H1 (cell line): ENCODE measurements at places on chromosomes 3 and 15. TPM values are rescaled to one million over a fixed set of nuclear protein-coding genes. Genes with fewer than 3 reads are reported as not detected.
A peak's percentile ranks its signal among the peaks of the same experiment; 100 is the strongest.

- 0 out of 2 replicates have a peak, but pooled peaks cover 4% of the 10 kb centered on the region for H3K27me3 ChIP-seq
- H3K4me3 ChIP-seq: no peak overlapping the region
- H3K27ac ChIP-seq: no peak overlapping the region
- DNase-seq: no peak
- H3K4me1 ChIP-seq: no peaks in the 10 kb centered on the region
Measured at GRCh38 chr3:129045675-129046036, 14.9 kb upstream of the GP9 start.

The CFAP100 gene
- total RNA-seq: not detected in 2 replicates

The PLA2G4D gene
- 0.07 and 0.33 TPM in 2 replicates for total RNA-seq

DNA sequence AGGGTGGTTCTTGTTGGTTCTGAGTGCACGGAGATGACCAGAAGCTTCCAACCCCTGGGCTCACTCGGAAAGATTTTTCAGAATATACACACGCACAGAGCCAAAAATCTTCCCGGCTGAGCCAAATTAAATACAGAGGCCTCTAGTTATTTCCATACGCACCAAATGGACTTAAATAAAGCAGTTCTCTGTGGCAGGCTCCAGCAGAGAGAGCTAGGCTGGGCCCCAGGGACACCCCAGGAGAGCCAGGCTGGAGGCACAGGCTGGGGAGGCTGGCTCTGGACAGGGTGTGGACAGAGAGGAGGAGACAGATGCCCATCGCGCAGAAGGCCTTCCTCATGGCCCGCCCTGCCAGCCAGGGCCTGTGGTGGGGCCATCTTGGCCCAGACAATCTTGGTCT, 115.9 kb downstream of the IQSEC1 start:
- H3K27me3 ChIP-seq: no peaks in the 10 kb centered on the region
- no peak overlapping the region for H3K27ac ChIP-seq
- H3K4me1 ChIP-seq: peaks cover 6% of the 10 kb centered on the region
- H3K4me3 ChIP-seq: no peak overlapping the region
- H3K36me3 ChIP-seq: no peaks in the 10 kb centered on the region

- DNase-seq: no peak
- peaks cover 11% of the 10 kb centered on the region for H3K4me1 ChIP-seq
- H3K27ac ChIP-seq: no peak overlapping the region
- no peaks in the 10 kb centered on the region for H3K36me3 ChIP-seq
Measured at GRCh38 chr3:17911986-17912760, 169.7 kb upstream of the TBC1D5 start.

GRCh38 chr3:160403796-160404470, 4.5 kb downstream of the SMC4 start:
- no peak overlapping the region for H3K4me3 ChIP-seq
- H3K4me1 ChIP-seq: no peaks in the 10 kb centered on the region; the same call in 1 of the 2 replicates
- H3K27me3 ChIP-seq: no peaks in the 10 kb centered on the region
- H3K27ac ChIP-seq: no peak overlapping the region
- no peak for DNase-seq
- peaks cover 2% of the 10 kb centered on the region for H3K36me3 ChIP-seq

The GOLGA6L10 gene
- total RNA-seq: 3.7 and 4.0 TPM in 2 replicates

The CHRM5 gene
- total RNA-seq: not detected in 2 replicates

DNA sequence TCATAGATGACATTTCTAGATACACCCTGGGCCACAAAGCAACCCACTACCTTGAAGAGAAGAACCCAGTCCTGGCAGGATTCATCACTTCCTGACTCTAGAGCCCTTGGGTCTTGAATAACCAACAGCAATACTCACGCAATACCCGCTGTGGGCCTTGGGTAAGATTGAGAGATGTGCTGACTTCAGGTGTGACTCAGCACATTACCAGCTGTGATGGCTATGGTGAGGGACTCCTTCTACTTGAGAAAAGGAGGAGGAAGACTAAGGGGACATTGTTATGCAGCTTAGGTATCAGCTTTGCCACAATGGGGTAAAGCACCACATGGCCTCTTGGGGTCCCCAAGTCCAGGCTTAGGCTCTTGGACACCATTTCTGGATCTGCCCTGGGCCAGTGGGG, 14.9 kb downstream of the C3orf33 start:
- no peak for DNase-seq
- H3K4me3 ChIP-seq: no peak overlapping the region
- H3K36me3 ChIP-seq: no peaks in the 10 kb centered on the region
- H3K4me1 ChIP-seq: no peaks in the 10 kb centered on the region; the same call in 1 of the 2 replicates
- H3K27me3 ChIP-seq: no peaks in the 10 kb centered on the region

DNA sequence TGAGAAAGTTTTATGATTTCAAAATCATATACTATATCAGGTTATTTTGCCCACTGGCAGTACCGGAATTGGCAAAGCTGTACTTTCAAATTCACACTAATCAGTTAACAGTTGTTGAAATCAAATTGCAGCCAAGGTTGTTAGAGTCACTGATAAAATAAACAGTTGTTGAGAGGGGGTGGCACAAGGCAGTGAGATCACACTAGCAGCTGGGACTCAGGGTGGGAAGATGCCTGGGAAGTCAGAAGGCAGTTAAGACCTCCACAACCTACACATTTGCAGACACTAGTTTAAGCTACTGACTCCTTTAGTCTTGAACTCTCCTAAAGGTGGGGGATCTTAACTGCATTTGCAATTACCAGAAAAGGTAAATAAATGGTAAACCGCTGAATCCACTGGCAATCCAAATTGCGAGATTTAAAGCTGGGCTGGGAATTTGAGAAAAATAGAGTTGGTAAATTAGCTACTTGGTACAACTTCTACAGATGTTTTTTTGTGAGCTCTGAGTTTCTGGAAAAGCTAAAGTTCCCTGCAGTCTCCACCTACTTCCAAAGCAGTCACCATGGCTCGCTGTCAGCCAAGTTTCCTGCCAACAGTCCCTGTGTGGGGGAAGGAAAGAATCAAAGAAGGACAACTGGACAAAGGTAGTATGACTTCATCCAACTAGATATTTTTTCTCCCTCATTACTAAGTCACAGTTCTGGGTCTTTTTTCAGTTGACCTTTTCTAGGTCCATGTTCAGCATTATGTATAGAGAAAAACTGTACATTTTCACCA, 105.7 kb downstream of the ZNF385D start:
- H3K36me3 ChIP-seq: no peaks in the 10 kb centered on the region
- DNase-seq: no peak
- no peaks in the 10 kb centered on the region for H3K27me3 ChIP-seq
- H3K4me1 ChIP-seq: no peaks in the 10 kb centered on the region
- no peak overlapping the region for H3K4me3 ChIP-seq
- H3K27ac ChIP-seq: no peak overlapping the region

The SPTBN5 gene
- 0.84 and 1.1 TPM in 2 replicates for total RNA-seq

DNA sequence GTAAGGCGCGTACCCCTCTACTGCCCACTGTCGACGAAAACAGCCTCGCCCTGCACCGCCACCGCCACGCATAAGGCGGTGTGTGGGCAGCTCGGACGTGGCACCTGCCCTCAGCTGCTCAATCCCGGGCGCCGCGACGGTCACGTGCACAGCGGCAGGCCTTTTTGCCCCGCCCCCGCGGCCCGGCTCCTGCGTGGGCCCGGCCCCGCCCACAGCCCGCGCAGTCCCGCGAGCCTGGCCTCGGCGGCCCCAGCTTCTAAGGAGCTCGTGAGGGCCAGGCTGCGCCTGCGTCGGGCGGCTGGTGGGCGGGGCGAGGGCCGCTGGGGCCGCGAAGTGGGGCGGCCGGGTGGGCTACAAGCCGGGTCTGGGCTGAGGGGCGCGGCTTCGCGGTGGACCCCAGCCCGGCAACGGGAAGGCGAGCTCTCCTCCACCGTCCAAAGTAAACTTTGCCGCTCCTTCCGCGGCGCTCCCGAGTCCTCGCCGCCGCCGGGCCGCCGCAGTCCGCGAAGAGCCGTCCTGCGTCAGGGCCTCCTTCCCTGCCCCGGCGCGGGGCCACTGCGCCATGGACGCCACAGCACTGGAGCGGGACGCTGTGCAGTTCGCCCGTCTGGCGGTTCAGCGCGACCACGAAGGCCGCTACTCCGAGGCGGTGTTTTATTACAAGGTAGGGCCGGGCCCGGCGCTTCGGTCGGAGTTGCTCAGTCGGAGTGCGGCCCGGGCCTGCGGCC, at the start of gene CAPN7:
Gene CAPN7, plus strand, starts transcription at position 313 of the 728 bp plus-strand sequence. Its CDS starts 250 bp downstream, at position 563.
- peak within 1 kb of the TSS; percentile 73; the same call in 1 of the 2 replicates for H3K27ac ChIP-seq
- H3K36me3 ChIP-seq: no peaks in the 10 kb centered on the region
- DNase-seq: peak; percentile 23
- peak within 1 kb of the TSS; percentile 85 for H3K4me3 ChIP-seq
- no peaks in the 10 kb centered on the region for H3K4me1 ChIP-seq
- no peaks in the 10 kb centered on the region; the same call in 1 of the 2 replicates for H3K27me3 ChIP-seq

- H3K4me1 ChIP-seq: no peaks in the 10 kb centered on the region
- no peaks in the 10 kb centered on the region for H3K27me3 ChIP-seq
- H3K27ac ChIP-seq: no peak overlapping the region
- DNase-seq: no peak
- no peaks in the 10 kb centered on the region for H3K36me3 ChIP-seq
Measured at GRCh38 chr3:143414571-143415253, 295.1 kb downstream of the CHST2 start.

The STRIT1 gene
- 0.38 and 0.47 TPM in 2 replicates for total RNA-seq

- H3K4me3 ChIP-seq: no peak overlapping the region
- H3K36me3 ChIP-seq: no peaks in the 10 kb centered on the region
- H3K4me1 ChIP-seq: no peaks in the 10 kb centered on the region
- no peak overlapping the region for H3K27ac ChIP-seq
- DNase-seq: no peak
Measured at GRCh38 chr3:115644391-115644790, 21.1 kb downstream of the GAP43 start.

DNA sequence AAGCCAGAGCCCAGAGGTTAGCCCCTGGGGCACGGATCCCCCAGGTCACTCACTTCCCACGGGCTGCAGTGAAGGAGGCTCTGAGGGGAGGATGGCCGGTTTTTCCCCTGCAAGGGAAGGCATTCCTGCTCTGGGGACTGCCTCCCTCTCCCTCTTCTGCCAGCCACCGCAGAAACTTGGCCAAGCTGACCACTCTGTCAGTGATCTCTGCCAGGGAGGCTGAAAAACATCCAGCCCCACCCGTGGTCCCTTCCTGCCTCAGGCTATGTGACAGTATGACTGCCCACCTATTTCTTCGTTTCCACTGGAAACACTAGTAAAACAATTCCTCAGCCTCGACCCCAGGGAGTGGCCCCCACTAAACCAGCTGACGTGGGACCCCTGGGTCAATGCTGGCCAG, 14.6 kb upstream of the FANCD2 start:
- no peaks in the 10 kb centered on the region for H3K27me3 ChIP-seq
- H3K4me1 ChIP-seq: peaks cover 2% of the 10 kb centered on the region; the same call in 1 of the 2 replicates
- H3K27ac ChIP-seq: no peak overlapping the region
- H3K4me3 ChIP-seq: no peak overlapping the region

The MYZAP gene
- total RNA-seq: 0.65 and 0.94 TPM in 2 replicates

The DPPA2 gene
- total RNA-seq: 11.2 and 12.6 TPM in 2 replicates

GRCh38 chr3:13353936-13354542, 66.1 kb downstream of the NUP210 start:
- no peak overlapping the region for H3K4me3 ChIP-seq
- DNase-seq: no peak
- no peak overlapping the region; the same call in 1 of the 2 replicates for H3K27ac ChIP-seq
- H3K4me1 ChIP-seq: peaks cover 4% of the 10 kb centered on the region
- H3K36me3 ChIP-seq: peaks cover 9% of the 10 kb centered on the region

DNA sequence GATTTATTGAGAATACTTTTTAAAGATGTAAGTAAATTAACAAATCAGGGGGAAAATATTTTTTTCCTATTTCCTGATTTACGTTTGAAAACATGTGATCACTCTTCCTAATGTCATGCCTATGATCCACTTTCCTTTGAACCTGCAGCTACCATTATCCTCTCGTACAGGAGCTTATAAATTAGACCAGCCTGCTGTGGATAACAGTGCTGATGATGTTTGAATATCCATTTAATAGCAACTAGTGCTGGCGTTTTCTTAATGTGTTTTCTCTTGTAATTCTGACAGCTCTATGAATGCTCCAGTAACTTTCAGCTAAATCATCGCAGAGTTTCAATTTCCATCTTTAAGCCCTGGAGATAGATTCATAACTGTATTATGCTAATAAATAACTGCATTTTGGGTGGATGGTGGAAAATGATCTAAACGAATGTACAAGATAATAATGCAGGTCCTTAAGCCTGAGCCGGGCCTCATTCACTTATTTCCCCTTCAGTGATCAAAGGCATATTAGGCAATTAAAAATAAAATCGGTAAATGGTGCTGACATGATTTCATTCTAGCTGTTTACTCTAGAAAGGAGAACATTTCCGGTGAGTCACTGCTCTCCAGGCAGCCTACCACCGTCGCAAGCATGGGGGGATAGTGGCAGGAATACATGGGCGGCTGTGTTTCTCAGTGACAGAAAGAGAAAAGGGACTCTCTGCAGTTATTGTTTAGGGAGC, 58.5 kb upstream of the SLC24A5 start:
- DNase-seq: no peak
- no peaks in the 10 kb centered on the region; the same call in 1 of the 2 replicates for H3K4me1 ChIP-seq
- no peak overlapping the region for H3K27ac ChIP-seq

DNA sequence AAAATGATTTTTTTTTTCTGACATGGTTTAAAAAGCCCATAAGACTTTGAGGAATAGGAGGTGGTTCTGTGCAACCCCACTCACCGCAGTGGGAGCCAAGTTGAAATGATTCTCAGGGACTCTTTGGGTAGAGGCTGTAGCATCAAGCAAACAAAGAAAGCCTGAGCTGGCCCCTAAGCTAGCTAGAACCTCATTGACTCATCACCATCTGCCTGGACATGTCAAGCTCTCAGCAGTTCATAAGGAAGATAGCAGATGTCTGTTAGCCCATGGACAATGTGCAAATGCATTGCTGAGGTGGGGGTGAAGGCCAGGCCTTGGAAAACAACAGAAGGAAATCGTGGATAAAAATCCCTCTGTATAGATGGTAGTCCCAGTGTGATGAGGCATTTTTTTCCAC, 234.8 kb downstream of the NR2F2 start:
- H3K36me3 ChIP-seq: no peaks in the 10 kb centered on the region; the same call in 1 of the 2 replicates
- no peaks in the 10 kb centered on the region for H3K4me1 ChIP-seq
- DNase-seq: no peak
- H3K27me3 ChIP-seq: no peaks in the 10 kb centered on the region
- H3K27ac ChIP-seq: no peak overlapping the region

GRCh38 chr3:50078622-50079021, 10.1 kb upstream of the RBM5 start:
- no peak for DNase-seq
- H3K4me1 ChIP-seq: no peaks in the 10 kb centered on the region
- H3K27ac ChIP-seq: no peak overlapping the region

DNA sequence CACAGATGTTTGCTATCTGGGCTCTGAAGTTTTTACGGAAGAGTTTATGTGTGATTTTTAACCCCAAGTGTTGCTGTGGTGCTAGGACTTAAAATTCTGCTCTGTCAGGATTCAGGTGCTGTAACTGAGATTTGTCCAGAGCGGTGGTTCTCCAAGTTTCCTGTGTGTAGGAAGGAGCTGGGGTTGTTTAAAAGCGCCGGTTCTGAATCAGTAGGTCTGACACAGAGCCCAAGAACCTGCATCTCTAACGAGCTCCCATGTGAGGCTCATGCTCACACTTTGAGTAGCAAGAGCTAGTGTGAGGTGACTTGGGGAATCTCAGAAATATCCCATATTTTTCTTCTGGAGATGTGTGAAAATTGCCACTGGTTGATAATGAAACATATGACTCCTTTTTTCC, 325.5 kb downstream of the SATB1 start:
- H3K4me3 ChIP-seq: no peak overlapping the region
- DNase-seq: no peak
- H3K27ac ChIP-seq: no peak overlapping the region
- no peaks in the 10 kb centered on the region for H3K27me3 ChIP-seq
- H3K36me3 ChIP-seq: no peaks in the 10 kb centered on the region
